CD4-positive, alpha-beta memory T cell (primary cell): ENCODE measurements at places on chromosomes 12 and 14. TPM values are rescaled to one million over a fixed set of nuclear protein-coding genes. Genes with fewer than 3 reads are reported as not detected.

DNA sequence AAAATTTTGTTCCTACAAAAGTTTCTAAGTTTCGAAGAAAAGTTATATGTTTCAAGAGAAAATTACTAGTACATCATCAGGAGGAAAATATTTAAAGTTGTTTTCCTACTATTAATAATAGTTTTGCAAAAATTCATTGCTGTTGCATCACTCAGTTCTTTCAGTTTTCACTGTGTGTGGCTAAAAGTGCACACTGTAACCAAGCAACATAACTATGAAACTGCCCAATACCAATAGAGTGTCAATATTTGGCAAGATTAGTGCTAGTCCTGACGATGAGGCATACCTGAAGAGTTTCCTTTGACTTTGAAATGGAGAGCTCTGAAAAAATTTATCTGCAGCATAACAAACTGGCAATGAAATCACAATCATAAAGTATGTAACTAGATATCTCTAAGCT lies 194.3 kb downstream of the CPNE8 start:
- H3K27me3 ChIP-seq, result no peaks in the 10 kb centered on the region
- no peak overlapping the region for H3K27ac ChIP-seq
- DNase-seq, result no peak
- H3K4me1 ChIP-seq, result no peaks in the 10 kb centered on the region
- no peak overlapping the region for H3K4me3 ChIP-seq
- H3K36me3 ChIP-seq, result no peaks in the 10 kb centered on the region

DNA sequence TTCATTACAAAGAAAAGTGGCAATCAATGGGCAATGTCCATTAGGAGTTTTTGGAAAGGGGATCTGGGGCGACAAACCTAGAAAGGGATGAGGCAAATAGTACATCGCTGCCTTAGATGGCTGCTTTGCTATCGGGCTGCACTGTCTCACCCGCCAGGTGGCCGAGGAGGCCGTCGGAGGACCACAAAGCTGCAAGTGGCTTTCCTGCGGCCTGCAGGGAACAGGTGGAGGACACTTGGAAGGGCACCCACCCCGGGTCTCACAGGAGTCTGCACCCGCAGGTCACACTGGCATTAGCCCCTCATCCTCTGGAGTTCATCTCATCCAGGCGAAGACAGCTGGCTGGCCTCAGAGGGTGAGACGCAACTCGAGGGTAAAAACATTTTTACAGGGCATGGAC lies 1392.5 kb downstream of the AACS start:
- no peaks in the 10 kb centered on the region for H3K36me3 ChIP-seq
- no peak overlapping the region for H3K4me3 ChIP-seq
- no peak for DNase-seq
- H3K27me3 ChIP-seq, result no peaks in the 10 kb centered on the region

GRCh38 chr14:54637270-54638134 lies 70.6 kb downstream of the SAMD4A start:
- H3K4me3 ChIP-seq, result no peak overlapping the region
- no peak overlapping the region for H3K27ac ChIP-seq
- H3K27me3 ChIP-seq, result no peaks in the 10 kb centered on the region
- no peaks in the 10 kb centered on the region for H3K4me1 ChIP-seq
- no peak for DNase-seq

DNA sequence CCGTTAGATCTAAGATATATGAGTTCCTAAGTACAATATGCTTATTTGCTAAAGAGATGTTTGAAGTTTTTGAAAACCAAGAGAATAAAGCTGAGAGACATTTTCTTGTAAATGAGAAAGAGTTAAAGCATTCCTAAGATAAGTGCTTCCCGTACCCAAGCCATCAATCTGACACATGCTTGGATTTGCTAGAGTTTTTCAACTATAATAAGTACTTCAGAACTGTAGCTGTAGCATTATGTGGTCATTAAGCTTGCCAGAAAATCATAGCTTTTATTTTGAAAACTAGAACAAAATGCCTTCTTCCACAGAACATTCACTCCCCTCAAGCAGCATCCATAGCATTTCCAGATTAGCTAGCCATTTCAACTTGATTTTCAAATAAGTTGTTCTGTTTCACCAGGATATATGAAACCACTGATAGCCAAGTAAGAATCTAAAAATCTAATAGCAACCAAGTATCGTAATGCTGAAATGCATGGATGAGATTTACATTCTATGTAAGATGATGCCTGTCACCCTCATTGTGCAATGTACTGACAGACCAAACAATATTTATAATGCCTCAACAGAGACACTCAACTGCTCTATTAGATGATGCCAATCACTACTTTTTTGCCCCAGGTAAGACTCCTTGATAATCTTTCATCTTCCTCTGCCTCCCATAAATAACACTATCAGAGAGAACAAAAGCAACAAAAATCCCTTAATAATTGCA lies 8.0 kb downstream of the SNW1 start:
- H3K27me3 ChIP-seq, result no peaks in the 10 kb centered on the region
- no peak overlapping the region for H3K4me3 ChIP-seq
- H3K4me1 ChIP-seq, result peaks cover 37% of the 10 kb centered on the region
- no peak overlapping the region for H3K27ac ChIP-seq

DNA sequence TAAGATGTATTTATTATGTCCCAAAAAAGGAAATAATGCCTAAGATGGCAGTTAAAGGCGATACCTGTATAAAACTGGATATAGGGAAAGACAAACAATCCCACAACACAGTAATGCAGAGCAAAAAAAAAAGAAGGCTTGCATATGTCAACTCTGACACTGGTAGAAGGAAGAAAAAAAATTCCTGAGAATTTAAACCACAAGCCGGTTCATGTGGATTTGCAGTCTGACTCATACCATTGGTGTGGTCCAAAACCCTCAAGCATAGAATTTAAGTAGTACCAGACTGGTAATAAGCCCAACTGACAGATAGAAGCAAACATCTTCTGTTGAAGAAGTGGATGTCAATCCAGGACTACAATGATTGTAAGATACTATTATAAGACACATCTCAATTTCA lies 7.2 kb downstream of the DNAI7 start:
- no peaks in the 10 kb centered on the region for H3K36me3 ChIP-seq
- no peak for DNase-seq
- no peak overlapping the region for H3K4me3 ChIP-seq
- no peak overlapping the region for H3K27ac ChIP-seq
- H3K4me1 ChIP-seq, result peaks cover 16% of the 10 kb centered on the region

- H3K27ac ChIP-seq, result no peak overlapping the region
- H3K36me3 ChIP-seq, result no peaks in the 10 kb centered on the region
- no peak overlapping the region for H3K4me3 ChIP-seq
- DNase-seq, result peak; percentile 22
- peaks cover 35% of the 10 kb centered on the region for H3K4me1 ChIP-seq
These were observed 1.1 kb upstream of the NFATC4 start for GRCh38 chr14:24366721-24367513.

DNA sequence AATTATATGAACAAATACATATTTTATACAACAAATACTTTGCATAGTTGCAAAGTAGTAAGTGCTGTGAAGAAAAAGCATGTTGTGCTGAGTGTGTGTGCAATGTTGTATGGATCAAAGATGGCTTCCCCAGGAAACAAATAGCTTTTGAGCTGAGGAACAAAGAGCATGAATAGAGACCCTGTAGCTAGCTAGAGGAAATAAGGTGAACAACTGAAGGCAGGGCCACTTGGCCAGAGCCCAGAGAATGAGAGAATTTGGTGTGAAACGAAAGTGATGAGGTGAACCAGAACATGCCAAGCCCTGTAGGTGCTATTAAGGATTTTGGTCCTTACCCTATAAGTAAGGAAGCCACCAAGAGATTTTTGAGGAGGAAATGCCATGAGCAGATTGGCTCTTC lies 17.1 kb downstream of the DYRK2 start:
- no peak overlapping the region for H3K27ac ChIP-seq
- no peak for DNase-seq
- no peaks in the 10 kb centered on the region for H3K27me3 ChIP-seq
- H3K4me1 ChIP-seq, result peaks cover 67% of the 10 kb centered on the region

GRCh38 chr12:100279607-100280244 lies 12.7 kb downstream of the SCYL2 start:
- no peak overlapping the region for H3K27ac ChIP-seq
- no peak overlapping the region for H3K4me3 ChIP-seq
- H3K36me3 ChIP-seq, result peaks cover 5% of the 10 kb centered on the region
- H3K27me3 ChIP-seq, result no peaks in the 10 kb centered on the region
- DNase-seq, result no peak

- H3K4me1 ChIP-seq, result no peaks in the 10 kb centered on the region
- H3K4me3 ChIP-seq, result no peak overlapping the region
- H3K27ac ChIP-seq, result no peak overlapping the region
- no peak for DNase-seq
- no peaks in the 10 kb centered on the region for H3K36me3 ChIP-seq
These were observed 435.4 kb upstream of the STXBP6 start for GRCh38 chr14:25485381-25485780.

DNA sequence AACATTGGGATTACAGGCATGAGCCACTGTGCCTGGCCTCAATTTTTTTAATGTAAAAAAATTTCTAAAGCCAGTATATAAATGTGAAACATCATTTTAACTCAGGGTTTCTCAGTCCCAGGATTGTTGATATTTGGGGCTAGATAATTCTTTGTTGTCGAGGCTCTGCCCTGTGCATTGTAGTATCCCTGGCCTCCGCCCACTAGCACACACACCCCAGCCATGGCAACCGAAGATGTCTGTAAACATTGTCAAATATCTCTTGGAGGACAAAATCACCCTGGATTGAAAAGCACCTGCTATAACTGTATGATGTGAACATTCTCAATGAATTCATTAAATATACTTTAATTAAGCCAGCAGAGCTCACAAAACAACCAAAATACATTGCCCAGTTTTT lies 8.4 kb upstream of the CIT start:
- H3K27ac ChIP-seq, result no peak overlapping the region
- H3K36me3 ChIP-seq, result no peaks in the 10 kb centered on the region
- no peaks in the 10 kb centered on the region for H3K4me1 ChIP-seq
- H3K4me3 ChIP-seq, result no peak overlapping the region
- no peak for DNase-seq

GRCh38 chr12:88553941-88554658 lies 26.2 kb downstream of the KITLG start:
- H3K36me3 ChIP-seq, result no peaks in the 10 kb centered on the region
- H3K4me3 ChIP-seq, result no peak overlapping the region
- no peaks in the 10 kb centered on the region for H3K4me1 ChIP-seq

GRCh38 chr14:44010595-44010994 lies 496.5 kb downstream of the FSCB start:
- no peak overlapping the region for H3K27ac ChIP-seq
- H3K27me3 ChIP-seq, result no peaks in the 10 kb centered on the region
- no peaks in the 10 kb centered on the region for H3K4me1 ChIP-seq
- H3K36me3 ChIP-seq, result no peaks in the 10 kb centered on the region
- no peak overlapping the region for H3K4me3 ChIP-seq
- no peak for DNase-seq

- H3K27me3 ChIP-seq, result no peaks in the 10 kb centered on the region
- no peaks in the 10 kb centered on the region for H3K36me3 ChIP-seq
- no peak overlapping the region for H3K27ac ChIP-seq
- no peak overlapping the region for H3K4me3 ChIP-seq
- no peak for DNase-seq
These were observed 185.5 kb upstream of the FAR2 start for GRCh38 chr12:28963554-28963953.

The ACSS3 gene
- total RNA-seq, result not detected

The SLC10A1 gene
- total RNA-seq, result not detected

The RGS6 gene
- total RNA-seq, result not detected

The SALL2 gene
- 6.5 TPM for total RNA-seq

The FAM181A gene
- not detected for total RNA-seq
